ENCODE measurements at places on chromosomes 16 and 17.

GRCh38 chr16:8053437-8053836, 536.9 kb downstream of the TMEM114 start:
- no peak for DNase-seq

DNA sequence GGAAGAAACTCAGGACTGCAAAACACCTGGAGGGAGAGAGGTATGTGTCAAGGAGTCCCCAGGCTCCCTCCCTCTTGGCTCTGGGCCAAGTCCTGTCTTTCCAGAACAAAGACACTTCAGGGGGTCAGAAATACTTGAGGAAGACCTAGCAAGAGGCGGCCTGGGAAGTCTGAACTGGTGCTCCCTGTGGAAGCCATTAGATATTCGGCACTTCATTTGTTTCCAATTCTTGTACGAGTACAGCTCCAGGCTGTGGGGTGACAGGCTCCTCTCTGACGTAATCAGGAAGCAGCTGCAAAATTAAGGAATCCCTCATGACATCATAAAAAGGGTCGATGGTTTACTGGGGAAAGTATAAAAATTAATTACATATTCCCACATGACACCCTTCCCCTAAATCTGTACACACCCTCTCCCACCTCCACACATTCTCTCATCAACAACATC, 108.7 kb downstream of the SMG6 start:
- DNase-seq = no peak

- no peak for DNase-seq
Measured at GRCh38 chr16:49854188-49854795, 1.6 kb downstream of the ZNF423 start.

DNA sequence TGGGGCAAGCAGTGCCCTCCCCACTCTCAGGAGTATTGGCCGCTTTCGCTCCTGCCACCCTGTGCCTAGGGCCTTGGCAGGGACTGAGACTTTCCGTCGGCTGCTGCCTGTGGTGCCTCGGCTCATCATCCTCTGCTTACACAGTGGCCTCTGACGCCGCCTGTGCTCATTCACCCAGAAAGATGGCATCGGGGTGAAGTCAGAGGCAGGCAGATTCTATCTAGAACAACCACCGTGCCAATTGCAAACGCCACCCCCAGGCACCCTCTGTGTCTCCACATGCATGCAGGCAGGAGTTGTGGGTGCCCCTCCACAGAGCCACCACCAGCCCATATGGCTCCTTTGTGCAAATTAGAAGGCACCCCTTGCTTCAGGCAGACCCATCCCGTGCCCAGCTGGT, 154.2 kb upstream of the GSE1 start:
- no peak for DNase-seq

DNA sequence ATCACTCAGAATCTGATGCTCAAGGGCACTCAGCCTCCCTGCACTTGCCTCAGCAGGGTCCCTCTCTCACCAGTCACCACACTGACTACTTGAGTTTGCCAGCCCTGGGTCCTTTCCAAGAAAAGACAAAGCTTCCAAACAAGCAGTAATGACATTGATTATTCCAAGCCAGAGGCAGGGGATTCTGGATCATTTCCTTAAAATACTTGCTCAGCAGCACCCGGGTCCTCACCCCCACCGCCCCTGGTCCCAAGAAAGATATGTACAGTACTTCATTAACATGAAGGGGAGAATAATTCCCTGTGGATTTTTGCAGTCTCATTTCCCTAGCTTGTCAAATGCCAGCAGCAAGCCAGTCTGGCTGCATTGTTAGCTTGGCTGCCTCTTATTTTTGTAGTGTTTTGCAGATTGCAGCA, 83.2 kb upstream of the GNAO1 start:
- DNase-seq = no peak

DNA sequence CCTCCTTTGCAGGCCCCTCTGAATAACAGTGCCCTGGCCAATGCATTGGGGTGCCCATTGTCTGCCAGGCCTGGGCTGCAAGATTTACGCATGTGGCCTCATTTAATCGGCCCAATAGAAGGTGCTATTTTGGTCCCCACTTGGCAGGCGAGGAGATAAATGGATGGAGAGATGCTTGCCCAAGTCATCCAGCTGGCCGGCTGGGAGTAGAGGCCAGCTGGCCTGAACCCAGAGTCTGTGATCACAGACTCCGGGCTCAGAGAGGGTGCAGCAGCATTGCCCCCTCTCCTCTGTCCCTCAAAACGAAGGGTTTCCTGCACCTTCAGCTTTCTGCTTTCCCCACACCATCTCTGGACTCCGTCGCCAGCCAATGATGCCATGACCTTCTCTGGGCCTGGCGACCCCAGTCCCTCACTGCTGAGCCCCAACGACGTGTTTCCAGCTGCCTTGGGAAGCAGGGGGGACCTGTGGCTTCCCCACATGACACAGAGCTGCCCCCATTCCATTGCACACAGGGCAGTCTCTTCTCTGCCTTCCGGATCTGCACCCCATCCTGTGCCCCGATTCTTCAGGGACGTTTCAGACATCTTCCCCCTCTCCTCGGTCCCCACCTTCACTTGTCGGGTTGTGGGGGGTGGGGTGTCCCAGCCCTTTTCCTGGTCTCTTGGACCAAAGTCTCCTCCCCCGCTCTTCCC, 3.5 kb upstream of the ADGRG1 start:
- no peak for DNase-seq

All from activated CD4-positive, alpha-beta T cell treated with anti-CD3 and anti-CD28 coated beads for 4 hours (primary cell).